ENCODE measurements at places on chromosomes 3 and 15.

DNA sequence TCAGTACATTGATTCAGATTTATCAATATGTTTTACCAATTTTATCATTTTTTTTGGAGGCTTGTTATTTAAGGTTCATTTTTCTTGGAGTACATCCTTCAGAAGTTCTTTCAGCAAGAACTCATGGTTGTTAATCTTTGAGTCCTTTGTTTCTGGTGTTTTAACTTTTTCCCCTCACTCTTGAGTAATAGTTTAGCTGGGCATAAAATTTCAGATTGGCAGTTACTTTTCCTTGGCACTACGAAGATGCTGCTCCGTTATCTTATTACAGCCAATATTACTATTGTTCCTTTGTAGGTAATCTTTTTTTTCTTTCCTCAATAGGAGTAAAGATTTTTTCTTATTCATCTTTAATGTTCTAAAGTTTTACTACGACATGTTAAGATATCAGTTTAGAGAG lies 9.8 kb downstream of the LRRC58 start:
- DNase-seq: no peak

- DNase-seq: no peak
Observed at GRCh38 chr3:27279123-27279522, 90.1 kb downstream of the NEK10 start.

GRCh38 chr3:100173961-100174360 lies 59.7 kb upstream of the FILIP1L start:
- DNase-seq: no peak

DNA sequence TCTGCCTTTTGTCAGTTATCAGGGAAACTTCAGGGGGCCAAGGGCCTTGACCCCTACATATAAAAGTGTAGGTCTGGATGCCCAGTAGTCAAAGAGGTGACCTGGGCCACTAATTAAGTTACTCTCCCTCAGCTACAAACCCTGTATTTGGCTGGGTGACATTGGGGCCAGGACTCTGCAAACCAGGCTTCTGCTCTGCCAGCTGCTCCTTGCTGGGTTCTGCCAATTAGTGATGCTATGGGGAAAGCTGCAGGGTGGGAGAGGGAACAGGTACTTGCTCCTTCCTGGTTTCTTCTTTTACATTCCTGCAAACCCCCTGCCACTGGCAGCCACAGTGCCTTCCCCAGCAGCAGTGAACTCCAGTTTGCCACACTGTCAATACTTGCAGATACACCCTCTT lies 179.2 kb downstream of the CADPS start:
- DNase-seq: no peak

GRCh38 chr15:36430726-36431265 lies 148.6 kb upstream of the CDIN1 start:
- DNase-seq: no peak

Measured in activated CD4-positive, alpha-beta T cell treated with anti-CD3 and anti-CD28 coated beads, Interleukin-2, amount 50 U/mL, for 48 hours (primary cell).